Activated naive CD4-positive, alpha-beta T cell treated with anti-CD3 and anti-CD28 coated beads, Interleukin-2, amount 50 U/mL, for 72 hours (primary cell): ENCODE measurements at places on chromosomes 4 and X.

DNA sequence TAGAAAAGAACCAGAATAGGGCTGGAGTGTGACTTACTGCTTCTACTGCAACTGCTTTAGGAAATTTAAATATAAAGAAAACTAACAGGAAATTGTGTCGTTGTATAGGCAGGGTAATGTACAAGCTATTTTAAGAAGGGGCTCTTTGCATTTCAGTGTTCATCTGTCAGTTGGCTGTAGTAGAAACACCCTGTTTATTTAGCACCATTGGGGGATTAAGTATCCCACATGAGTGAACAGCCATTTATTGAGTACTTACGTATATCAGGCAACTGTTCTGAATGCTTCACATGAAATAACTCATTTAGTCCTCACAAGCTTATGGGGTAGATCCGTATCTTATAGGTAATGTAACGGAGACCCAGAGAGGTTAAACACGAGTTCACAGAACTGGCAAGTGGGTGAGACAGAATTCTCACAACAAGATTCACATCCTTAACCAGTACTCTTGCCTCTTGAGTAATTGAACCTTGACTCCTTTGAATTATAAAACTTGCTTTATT is 23.9 kb downstream of the STIM2 start:
- no peak for DNase-seq

- no peak for DNase-seq
Observed at GRCh38 chrX:116499780-116500179, 37.0 kb upstream of the CT83 start.

DNA sequence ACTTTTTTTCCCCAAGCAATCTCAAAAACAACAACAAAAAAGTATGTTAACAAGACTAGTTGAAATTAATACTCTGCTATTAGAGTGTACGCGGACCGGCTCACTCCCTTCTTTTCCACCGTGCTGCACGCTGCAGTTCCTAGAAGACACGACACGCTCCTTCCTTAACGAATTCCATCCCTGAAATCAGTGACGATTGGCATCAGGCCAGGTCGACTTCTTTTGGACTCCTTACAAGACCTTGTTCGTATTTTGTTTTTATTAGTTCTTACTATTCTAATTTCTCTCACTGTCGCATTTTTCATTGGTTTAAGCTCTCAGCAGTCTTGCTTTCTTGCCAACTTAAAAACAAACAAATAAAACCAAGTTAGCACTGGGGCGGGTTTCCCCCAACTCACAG is 175.8 kb upstream of the PITX2 start:
- DNase-seq = no peak

- DNase-seq = no peak
Observed at GRCh38 chr4:180152831-180153230, 2090.4 kb upstream of the TENM3 start.

DNA sequence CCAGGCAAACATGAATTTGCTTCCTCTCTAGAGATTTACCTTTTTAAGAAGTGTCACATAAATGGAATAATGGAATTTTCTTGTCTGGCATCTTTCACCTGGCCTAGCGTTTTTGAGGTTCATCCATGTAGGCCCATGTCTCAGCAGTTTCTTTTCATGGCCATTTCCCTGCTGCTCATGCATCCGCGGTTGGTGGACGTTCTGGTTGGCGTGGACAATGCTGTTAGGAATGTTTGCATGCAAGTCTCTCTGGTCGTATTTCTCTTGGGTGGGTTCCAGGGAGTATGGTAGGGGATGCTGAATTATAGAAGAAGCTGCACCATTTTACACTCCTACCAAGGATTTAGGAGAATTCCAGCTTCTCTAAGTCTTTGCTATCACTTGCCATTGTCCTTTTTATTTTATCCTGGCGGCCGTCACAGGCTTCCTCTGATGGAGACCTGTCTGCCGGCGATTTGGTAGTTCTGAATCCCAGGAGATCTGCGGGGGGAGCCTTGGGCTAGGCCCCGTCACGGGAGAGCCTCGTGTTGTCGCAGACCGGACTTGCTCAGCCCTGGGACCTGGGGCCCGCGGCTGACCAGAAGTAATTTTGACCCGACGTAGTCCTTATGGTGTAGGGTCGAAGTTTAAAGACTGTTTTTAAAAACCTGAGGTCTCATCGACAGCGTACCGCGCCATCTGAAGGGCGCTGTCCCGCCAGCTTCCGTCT is 56.9 kb upstream of the TADA2B start:
- DNase-seq = no peak

DNA sequence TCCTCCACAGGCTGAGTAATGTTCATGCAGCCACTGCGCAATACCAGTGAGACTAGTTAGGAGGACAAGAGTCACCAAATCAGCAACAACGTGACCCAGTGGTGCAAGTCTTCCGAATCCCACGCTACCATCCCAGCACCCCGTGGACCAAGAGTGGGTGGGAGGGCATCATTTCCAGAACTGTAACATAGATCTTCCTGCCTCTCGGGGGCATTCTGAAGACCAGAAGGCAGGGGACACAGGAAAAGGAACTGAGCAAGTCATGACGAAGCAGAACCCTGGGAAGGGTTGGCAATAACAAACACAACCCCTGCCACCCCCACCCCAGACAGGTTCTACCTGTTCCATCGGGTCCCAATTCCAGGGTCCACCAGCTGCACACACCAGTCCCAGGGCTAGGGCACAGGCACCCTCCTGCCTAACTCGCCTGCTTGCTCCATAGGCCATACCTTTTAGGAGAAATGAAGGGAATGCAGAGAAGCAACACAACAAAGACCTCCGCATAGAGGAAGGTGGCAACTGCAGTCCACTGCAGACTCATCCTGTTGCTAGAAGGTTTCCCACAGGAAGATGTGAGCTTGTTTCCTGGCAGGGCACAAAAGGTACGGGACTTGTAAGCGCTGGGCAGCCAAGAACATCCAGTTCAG is 1.4 kb downstream of the BCAP31 start:
- no peak for DNase-seq
